ENCODE measurements at places on chromosomes 13 and 19.

DNA sequence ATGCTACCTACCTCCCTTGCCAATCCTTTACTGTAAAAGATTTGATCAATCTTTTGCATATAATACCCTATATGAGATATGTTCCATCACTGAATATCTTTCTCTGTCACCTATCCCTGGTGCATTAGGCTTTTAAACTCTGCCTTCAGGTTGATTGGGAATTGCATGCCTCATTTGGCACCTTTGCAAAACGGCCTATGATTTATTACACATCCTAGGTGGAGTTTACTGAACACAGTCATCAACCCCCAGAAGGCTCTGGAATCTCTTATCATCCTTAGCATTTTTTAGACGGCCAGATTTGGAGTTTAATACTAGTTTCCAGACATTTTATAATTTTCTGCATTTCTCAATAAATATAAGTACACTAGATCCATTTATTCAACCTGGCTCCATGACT, 448.4 kb upstream of the SLC10A2 start:
- DNase-seq, result no peak

DNA sequence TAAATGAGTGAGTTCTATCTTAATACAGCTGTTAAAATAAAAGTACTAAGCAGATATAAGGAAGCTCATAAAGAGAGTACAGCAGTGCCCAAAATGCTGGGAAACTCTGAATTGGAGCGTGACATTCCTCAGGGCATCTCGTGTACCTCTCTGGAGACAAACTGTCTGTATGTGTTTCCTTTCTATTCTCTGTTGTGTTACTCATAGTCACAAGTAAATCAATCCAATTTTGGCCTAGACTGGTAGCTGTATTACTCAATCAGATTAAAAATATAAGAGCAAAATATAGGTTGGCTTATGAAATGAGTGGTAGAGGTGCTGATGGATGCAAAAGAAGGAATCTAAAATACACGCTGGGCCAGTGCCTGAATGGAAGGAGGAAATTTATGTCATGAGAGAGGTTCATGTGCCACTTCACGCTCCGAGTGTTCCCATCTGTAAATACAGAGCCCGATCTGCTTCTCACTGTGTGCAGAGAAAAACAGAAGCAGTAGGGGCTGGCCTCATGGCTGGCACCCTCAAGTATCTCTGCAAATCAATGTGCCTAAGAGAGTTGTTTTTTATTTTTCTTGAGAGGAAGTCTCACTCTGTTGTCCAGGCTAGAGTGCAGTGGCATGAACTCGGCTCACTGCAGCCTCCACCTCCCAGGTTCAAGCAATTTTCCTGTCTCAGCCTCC, 58.7 kb upstream of the RGCC start:
- no peak for DNase-seq

DNA sequence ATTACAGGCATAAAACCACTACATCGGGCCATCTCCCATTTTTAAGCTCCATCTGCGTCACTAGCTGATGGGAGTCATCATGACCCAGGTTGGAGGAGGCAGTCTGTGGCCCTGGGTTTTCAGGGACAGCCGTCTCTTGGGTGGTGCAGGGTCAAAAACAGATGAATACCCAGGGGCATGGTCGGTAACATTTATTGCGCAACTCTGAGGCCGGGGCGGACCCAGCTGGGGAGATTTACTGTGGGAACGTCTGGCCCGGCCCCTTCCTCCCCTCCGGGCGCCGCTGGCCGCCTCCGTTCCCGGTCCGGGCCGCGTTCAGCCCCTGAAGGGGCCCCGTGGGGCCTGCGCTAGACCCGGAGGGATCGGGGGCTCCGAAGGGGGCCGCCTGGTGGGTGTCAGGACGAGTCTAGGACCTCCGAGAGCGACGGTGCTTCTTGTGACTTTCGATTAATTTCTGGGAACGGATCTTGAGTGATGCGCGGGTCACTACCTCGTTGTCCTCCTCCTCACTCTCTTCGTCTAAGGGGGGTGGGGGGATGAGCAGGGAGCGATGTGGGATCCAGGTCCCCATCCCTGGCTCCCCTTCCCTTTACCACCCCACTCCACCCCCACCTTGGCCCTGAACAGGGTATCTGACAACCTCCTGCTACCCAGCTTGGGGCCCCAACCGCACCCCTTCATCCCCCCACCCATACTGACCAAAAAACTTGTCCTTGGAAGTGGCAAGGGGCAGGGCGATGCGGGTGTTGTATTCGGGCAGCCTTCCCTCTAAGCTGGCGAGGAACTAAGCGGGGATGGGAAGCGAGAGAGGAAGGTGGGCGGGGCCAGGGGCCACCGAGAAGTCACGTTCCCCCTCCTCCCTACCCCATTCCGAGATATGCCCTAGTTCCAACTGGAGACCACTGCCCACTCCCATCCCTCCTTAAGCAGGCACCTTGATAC, 1.6 kb upstream of the RGL3 start:
- no peak for DNase-seq

- no peak for DNase-seq
Measured at GRCh38 chr13:40152145-40152544, 496.7 kb downstream of the COG6 start.

DNA sequence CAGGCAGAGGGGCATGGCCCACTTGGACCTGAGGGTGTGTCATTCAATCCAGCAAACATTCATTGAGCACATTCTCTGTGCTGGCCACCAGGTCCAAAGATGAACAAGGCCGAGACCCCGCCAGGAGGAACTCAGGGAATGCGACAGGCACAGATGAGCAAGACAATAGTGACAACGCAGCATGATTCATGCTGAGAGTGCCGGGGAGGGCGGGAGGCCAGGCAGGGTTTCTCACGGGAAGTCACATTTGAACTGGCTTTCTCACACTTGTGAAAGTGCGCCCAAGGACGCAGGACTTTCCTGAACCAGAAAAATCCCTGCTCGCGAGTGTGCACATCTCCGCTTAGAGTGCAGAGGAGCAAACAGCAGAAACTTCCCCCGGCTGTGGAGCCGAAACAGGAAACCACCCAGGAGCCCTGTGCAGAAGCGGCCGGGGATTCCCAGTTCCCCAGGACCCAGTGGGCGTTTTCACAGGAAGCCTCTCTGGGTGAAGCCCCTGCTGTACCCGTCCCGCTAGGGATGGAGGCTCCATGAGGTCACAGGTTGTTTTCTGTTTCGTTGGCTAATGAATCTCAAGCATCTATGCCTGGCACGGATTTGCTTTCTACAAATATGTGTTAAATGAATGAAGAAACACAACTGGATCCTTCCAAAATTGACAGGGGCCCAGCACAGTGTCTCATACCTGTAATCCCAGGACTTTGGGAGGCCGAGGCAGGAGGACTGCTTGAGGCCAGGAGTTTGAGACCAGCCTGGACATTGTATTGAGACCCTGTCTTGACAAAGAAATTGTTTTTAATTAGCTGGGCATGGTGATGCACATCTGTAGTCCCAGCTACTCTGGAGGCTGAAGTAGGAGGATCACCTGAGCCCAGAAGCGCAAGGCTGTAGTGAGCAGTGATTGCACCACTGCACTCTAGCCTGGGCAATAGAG, 68.4 kb upstream of the TM9SF2 start:
- DNase-seq, result no peak

GRCh38 chr13:77029436-77029835, 2.5 kb upstream of the FBXL3 start:
- no peak for DNase-seq

- no peak for DNase-seq
Measured at GRCh38 chr13:47719164-47719563, 281.9 kb downstream of the SUCLA2 start.

- no peak for DNase-seq
Measured at GRCh38 chr13:45826731-45827130, 24.8 kb downstream of the SIAH3 start.

GRCh38 chr13:77429320-77430142, 102.6 kb upstream of the MYCBP2 start:
- DNase-seq, result no peak

DNA sequence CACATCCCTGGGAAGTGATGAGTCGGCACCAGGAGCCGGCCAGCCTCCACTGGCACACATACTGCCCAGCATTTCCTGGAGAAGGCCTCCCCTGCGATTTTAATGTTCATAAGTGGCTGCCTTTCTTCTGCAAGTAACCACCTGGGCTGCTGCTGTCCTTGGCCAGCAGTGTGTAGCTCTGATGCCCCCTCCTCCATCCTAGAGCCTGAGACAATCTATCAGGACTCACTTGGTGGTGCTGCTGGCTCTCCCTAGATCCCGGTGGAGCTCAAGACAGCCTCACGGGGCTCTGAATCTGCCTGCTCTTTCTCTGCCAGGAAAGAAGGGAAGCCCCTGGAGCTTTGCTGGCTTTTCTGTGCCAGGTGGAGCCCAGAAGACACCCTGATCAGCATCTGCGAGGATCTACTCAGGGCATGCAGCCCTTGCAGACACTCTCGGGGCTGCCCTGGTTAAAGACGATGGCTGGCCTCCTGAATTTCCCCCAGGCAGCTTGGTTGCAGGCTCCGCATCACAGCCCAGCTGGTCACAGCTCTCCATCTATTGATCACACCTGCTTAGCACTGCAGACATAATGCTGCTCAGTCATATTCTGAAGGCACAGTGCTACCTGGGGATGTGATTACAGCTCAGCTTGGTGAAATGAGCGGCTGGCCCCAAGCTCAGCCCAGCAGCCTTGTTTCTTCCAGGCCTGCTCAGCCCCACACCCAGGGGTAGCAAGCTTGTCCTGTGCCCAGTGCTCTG, 122.3 kb downstream of the ZDHHC20 start:
- no peak for DNase-seq

GRCh38 chr19:1590641-1591397, 1.8 kb downstream of the MBD3 start:
- DNase-seq, result no peak

- no peak for DNase-seq
Measured at GRCh38 chr13:89584058-89584620, 1763.3 kb upstream of the MIR17HG start.

DNA sequence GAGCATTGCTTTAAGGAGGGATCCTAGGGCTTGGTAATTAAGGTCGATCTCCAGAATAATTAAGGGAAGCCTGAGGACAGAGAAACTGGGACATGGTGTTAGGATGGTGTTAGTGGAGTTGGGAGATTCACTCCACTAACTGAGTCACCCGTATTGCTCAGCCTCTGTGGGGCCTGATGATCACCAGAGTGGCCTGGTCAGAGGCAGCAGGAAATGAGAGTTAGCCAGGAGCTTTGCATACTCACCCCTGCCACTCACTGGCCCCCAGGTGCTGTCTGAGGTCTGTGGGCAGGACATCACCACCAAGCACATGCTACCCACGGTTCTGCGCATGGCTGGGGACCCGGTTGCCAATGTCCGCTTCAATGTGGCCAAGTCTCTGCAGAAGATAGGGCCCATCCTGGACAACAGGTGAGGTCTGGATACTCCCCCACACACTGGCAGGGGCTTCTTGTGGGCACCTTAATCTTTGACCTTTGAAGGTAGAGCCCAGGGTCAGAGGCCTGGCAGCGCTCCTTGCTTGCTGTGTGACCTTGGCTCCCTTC, 32.1 kb downstream of the PPP2R1A start:
- no peak for DNase-seq

GRCh38 chr19:22606954-22607652, 27.0 kb upstream of the ZNF492 start:
- DNase-seq, result no peak

GRCh38 chr13:93244918-93245280, 18.3 kb downstream of the GPC6 start:
- DNase-seq, result no peak

DNA sequence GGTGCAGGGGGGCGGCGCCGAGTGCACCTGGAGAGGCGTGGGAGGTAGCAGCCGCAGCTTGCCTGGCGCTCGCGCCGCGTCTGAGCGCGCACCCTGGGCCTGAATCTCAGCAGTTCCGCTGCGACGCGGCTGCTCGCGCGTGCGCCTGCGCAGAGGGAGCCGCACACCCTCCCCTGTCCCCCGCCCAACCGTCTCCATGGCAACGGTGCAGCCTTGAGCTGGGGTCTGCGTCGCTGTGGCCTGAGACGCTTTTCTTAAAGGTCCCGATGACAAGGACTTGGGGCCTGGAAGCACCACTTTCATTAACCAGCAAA, at the start of gene PNMA8B:
Gene PNMA8B, minus strand, starts transcription at position 82 of the 314 bp plus-strand sequence. CDS start 402 bp downstream, outside the sequence.
- DNase-seq, result peak; percentile 92

- no peak for DNase-seq
Measured at GRCh38 chr19:49772850-49773432, 6.1 kb downstream of the AP2A1 start.

- DNase-seq, result no peak
Measured at GRCh38 chr19:31340042-31341025, 8.9 kb downstream of the TSHZ3 start.

- DNase-seq, result no peak
Measured at GRCh38 chr19:2827022-2827421, 7.4 kb downstream of the ZNF554 start.

- DNase-seq, result no peak
Measured at GRCh38 chr13:66581675-66582074, 648.5 kb downstream of the PCDH9 start.

- DNase-seq, result peak; percentile 78
Measured at GRCh38 chr19:50537769-50538230, 24.1 kb upstream of the ASPDH start.

GRCh38 chr19:7470540-7471305, 18.1 kb downstream of the PEX11G start:
- no peak for DNase-seq

DNA sequence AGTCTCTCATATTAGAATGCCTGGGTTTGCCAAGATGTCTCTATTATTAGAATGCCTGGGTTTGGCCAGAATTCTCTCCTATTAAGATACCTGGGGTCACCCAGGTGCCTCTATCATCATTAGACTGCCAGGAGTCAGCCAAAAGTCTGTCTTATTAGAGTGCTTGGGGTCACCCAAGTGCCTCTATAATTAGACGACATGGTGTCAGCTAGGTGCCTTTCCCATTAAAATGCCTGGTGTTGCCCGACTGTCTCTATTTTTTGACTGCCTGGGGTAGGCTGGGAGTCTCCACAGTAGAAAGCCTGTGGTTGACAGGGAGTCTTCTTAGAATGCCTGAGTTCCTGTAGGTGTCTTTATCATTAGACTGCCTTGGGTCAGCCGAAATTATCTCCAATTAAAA, 1536.6 kb downstream of the UQCRFS1 start:
- no peak for DNase-seq

DNA sequence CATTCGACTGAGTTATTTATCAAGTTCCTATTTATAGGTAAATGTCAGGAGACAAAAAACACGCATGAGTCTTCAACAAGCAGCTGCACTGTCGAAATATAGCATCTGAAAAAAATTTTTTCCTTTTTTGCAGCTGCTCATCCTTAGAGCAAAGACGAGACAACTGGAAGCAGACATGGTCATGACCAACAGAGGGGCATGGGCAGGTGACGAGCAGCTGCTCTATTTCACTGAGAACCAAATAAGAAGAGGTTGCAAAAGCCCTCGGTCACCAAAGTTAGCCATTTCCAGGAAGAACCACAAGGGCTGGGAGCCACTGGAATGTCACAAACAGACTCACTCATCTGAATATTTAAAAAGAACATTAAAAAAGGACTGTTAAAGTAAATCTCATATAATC, 22.2 kb downstream of the SOHLH2 start:
- DNase-seq, result no peak

- no peak for DNase-seq
Measured at GRCh38 chr19:18591735-18592385, 3.3 kb downstream of the REX1BD start.

Data from progenitor cell of endocrine pancreas (in vitro differentiated cells).